ENCODE measurements at places on chromosomes 5 and 9. TPM values are rescaled to one million over a fixed set of nuclear protein-coding genes. Genes with fewer than 3 reads are reported as not detected.

The HRH2 gene
- 0.47 TPM for total RNA-seq

The PCDHB15 gene
- total RNA-seq, result 22.1 TPM

The SAXO1 gene
- 25.8 TPM for total RNA-seq

The DIRAS2 gene
- not detected for total RNA-seq

The EGFLAM gene
- total RNA-seq, result 15.2 TPM

The INSL6 gene
- total RNA-seq, result 32.8 TPM

The TRPM6 gene
- 4.2 TPM for total RNA-seq

The ATP10B gene
- total RNA-seq, result 1.9 TPM

The DPH7 gene
- total RNA-seq, result 92.5 TPM

The FBN2 gene
- 13.8 TPM for total RNA-seq

DNA sequence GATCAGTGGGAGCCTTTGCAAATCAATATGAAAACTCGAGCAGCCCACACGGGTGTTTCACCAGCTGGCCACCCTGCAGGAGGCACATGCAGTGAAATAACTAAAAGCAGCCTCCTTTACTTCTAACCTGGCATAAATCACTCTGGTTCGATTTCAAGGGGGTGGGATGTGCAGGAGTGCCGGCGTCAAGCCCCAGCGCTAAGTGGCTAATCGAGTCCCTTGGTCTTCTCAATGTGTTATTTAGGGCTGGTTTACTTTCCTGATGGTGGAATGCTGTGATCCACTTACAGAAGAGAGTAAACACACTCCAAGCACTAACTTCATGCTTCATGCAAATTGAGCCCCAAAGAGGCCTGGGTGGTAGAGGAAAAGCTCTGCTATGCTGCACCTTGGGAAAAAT lies 109.4 kb downstream of the TMEM174 start:
- H3K27me3 ChIP-seq, result no peaks in the 10 kb centered on the region
- H3K27ac ChIP-seq, result no peak overlapping the region
- H3K4me3 ChIP-seq, result no peak overlapping the region

GRCh38 chr9:2281803-2282185 lies 266.6 kb downstream of the SMARCA2 start:
- H3K27me3 ChIP-seq, result no peaks in the 10 kb centered on the region
- H3K36me3 ChIP-seq, result no peaks in the 10 kb centered on the region
- H3K27ac ChIP-seq, result no peak overlapping the region

DNA sequence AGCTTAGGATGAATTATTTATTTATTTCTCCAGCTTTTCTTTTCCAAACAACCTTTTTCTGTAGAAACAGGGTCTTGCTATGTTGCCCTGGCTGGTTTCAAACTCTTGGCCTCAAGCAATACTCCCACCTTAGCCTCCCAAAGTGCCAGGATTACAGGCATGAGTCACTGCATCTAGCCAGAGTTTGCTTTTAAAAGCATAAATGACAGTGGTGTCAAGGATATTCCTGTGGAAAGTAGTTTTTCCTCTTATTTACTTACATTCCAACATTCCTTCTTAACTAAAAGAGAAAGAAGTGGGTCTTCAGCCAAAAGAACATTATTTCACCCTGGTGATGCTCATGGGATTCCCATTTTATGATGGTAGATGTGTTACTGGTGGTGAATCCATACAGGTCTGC lies 62.4 kb downstream of the GRIA1 start:
- no peak overlapping the region for H3K27ac ChIP-seq
- DNase-seq, result no peak
- H3K27me3 ChIP-seq, result no peaks in the 10 kb centered on the region
- no peaks in the 10 kb centered on the region for H3K4me1 ChIP-seq
- H3K4me3 ChIP-seq, result no peak overlapping the region

- H3K27ac ChIP-seq, result no peak overlapping the region
- no peaks in the 10 kb centered on the region for H3K27me3 ChIP-seq
- H3K4me1 ChIP-seq, result no peaks in the 10 kb centered on the region
- DNase-seq, result no peak
- no peak overlapping the region for H3K4me3 ChIP-seq
Observed at GRCh38 chr5:171438738-171439137, 19.3 kb downstream of the FGF18 start.

GRCh38 chr5:83470526-83471404 lies 779 bp upstream of the VCAN start:
- H3K27me3 ChIP-seq, result no peaks in the 10 kb centered on the region
- peaks cover 11% of the 10 kb centered on the region for H3K4me1 ChIP-seq
- peak overlapping the region; percentile 63 for H3K27ac ChIP-seq
- peak; percentile 15 for DNase-seq
- H3K4me3 ChIP-seq, result peak overlapping the region; percentile 60

DNA sequence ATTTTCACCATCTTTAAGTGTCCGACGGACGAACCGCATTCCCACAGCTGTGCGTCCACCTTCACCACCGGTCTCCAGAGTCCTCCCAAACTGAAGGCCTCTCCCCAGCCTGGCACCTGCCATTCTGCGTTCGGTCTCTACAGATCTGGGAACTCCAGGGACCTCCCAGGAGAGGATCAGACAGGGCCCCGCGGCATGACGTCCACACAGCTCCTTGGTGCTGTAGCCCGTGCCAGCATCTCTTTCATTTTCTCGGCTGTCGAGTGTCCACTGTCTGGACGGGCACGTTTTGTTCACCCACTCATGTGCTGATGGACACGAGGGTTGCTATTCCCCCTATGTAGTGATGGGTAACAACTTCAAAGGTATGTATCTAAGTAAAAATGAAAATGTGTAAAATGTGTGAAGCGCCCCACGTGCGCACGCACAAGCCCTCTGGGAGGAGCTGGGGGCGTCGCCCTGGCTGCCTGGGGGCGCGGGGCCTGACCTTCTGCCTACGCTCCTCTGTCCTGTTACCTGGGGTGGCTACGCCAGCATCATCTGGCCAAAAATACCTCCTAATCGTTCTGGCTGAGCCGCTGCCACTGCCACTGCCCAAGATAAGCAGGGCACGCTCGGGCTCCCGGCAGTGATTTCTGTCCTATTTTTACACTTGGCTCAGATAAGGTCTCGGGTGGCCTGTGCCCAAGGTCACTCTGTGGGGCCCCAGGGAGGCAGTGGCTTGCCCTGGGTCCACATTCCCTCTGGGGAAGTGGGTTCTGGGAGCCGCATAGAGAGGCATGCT lies 10.8 kb upstream of the SLC12A7 start:
- no peaks in the 10 kb centered on the region for H3K36me3 ChIP-seq
- no peak overlapping the region for H3K4me3 ChIP-seq
- H3K27ac ChIP-seq, result peak overlapping the region; percentile 63
- H3K27me3 ChIP-seq, result no peaks in the 10 kb centered on the region
- H3K4me1 ChIP-seq, result peaks cover 59% of the 10 kb centered on the region
- peak; percentile 77 for DNase-seq

DNA sequence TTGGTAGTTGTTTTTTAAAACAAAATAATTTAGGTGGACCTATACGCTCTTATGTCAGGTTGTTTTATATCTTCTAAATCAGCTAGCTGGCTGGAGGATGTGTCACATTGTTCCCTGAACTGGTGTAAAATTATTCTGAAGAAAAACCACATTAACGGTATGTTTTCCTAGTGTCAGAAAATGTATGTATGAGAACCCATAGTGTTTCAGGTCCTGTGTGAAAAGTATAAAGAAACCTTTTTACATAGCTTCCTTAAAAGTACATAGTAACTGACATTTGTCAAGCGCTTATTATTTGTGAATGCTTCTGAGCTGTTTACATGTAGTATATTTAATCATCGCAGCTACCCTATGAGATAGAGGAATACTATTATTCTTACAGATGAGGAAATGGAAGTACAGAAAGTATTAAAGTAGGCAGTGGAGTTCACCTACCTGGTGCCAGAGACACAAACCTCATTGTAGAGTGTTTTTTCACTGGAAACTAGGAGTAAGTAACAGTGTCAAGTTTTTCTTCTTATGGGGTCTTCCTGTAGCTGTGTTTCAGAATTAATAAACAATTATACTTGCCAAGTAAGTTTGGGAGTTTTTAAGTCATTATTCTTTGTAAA lies 10.4 kb upstream of the FAM120AOS start:
- no peak for DNase-seq
- H3K27me3 ChIP-seq, result no peaks in the 10 kb centered on the region
- H3K4me3 ChIP-seq, result no peak overlapping the region
- H3K4me1 ChIP-seq, result peaks cover 7% of the 10 kb centered on the region
- H3K27ac ChIP-seq, result no peak overlapping the region

DNA sequence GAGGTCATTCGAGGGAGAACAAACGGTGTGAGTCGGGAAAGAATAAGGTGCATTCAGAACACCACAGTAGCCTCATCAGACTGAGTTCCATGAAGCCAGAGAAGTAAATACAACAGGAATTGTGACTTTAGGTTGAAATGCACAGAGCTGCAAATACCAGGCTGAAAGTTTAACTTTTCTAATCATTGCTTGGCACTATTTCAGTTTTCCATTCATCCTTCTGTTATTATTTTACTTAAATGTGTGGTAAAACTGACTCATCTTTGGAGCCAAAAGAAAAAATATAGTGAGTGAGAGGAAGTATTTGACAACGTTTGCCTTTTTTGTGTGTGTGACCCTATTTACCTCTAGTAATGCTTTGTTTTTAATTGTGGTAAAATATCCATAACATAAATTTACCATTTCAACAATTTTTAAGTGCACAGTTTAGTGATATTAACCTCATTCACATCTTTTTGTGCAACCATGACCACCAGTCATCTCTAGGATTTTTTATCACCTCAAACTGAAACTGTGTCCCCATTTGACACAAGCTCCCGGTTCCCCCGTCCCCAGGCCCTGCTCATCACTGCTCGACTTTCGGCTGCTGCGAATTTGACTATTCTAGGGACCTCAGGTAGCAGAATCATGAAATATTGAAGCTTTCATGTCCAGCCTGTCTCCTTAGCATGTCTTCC lies 166.8 kb downstream of the HSD17B3 start:
- no peak overlapping the region for H3K4me3 ChIP-seq
- DNase-seq, result no peak

DNA sequence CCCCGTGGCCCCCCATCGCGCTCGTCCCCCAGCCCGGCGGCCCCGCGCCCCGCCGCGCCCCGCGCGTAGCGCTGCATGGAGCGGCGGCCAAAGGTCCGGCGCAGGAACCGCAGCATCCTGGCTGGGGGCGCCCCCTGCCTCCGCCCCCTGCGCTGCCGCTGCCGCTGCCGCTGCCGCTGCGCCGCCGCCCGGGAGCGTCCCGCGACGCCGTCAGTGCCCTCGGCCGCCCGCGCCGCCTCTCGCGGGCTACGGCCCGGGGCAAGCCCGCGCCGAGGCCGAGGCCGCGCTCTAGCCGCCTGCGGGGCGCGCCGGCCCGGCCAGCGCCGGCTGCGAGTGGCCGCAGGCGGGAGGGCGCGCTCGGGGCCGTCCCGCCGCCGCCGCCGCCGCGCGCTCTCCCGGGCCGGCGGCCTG lies 523 bp downstream of the EPB41L4B start:
- H3K4me3 ChIP-seq, result no peak overlapping the region
- no peaks in the 10 kb centered on the region for H3K4me1 ChIP-seq
- no peaks in the 10 kb centered on the region for H3K36me3 ChIP-seq
- H3K27ac ChIP-seq, result no peak overlapping the region

- H3K4me1 ChIP-seq, result no peaks in the 10 kb centered on the region
- no peaks in the 10 kb centered on the region for H3K27me3 ChIP-seq
- no peaks in the 10 kb centered on the region for H3K36me3 ChIP-seq
- no peak overlapping the region for H3K27ac ChIP-seq
- H3K4me3 ChIP-seq, result no peak overlapping the region
- DNase-seq, result no peak
Observed at GRCh38 chr9:133403766-133404453, 13.9 kb downstream of the REXO4 start.

DNA sequence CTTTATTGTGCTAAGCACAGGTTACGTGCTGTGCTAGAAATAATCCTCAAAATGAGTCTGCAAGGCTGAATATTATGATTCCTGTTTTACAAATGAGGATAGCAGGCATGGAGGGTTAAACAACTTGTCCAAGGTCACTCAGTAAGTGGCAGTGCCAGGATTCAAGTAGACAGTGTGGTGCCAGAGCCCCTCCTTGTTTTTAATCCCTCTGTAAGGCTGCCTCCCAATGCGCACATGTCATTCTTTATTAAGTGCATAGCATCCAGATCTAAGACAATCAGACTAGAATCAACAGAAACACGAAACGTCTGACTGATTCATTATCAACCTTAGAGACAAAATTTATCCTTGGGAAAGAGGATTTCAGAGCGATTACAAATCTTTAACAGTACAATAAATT lies 199.6 kb downstream of the SMARCA2 start:
- no peaks in the 10 kb centered on the region for H3K36me3 ChIP-seq
- no peak overlapping the region for H3K4me3 ChIP-seq
- H3K27me3 ChIP-seq, result no peaks in the 10 kb centered on the region
- no peak for DNase-seq
- H3K4me1 ChIP-seq, result no peaks in the 10 kb centered on the region

DNA sequence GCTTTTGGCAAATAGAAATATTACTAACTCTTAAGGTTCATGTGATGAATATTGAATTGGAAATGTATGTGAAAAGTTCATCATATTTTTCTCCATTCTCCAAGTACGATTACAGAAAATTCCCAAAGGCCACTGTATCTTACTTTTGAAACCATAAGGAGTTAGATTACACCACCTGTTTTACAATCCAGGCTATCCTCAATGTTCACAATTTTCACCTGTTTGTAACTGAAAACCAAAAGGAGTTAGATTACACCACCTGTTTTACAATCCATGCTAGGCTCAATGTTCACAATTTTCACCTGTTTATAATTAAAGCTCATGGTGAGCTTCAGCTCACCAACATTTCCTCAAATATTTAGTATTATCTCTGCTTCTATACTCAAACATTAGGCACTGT lies 188.0 kb downstream of the HCN1 start:
- H3K4me3 ChIP-seq, result no peak overlapping the region
- DNase-seq, result no peak
- no peaks in the 10 kb centered on the region for H3K36me3 ChIP-seq
- no peaks in the 10 kb centered on the region for H3K4me1 ChIP-seq

Data from testis (tissue), 5 donors.